ENCODE measurements at places on chromosomes 11 and 22. TPM values are rescaled to one million over a fixed set of nuclear protein-coding genes. Genes with fewer than 3 reads are reported as not detected.
A peak's percentile ranks its signal among the peaks of the same experiment; 100 is the strongest.

Gene UBASH3B
- total RNA-seq: 2.2 TPM

Gene PGR
- total RNA-seq: 10.3 TPM

Gene GUCY1A2
- 2.9 TPM for total RNA-seq

GRCh38 chr22:49453771-49454170 lies 373.9 kb downstream of the BRD1 start:
- H3K27me3 ChIP-seq: peaks cover 74% of the 10 kb centered on the region
- H3K4me1 ChIP-seq: no peaks in the 10 kb centered on the region
- H3K27ac ChIP-seq: no peak overlapping the region
- DNase-seq: no peak

DNA sequence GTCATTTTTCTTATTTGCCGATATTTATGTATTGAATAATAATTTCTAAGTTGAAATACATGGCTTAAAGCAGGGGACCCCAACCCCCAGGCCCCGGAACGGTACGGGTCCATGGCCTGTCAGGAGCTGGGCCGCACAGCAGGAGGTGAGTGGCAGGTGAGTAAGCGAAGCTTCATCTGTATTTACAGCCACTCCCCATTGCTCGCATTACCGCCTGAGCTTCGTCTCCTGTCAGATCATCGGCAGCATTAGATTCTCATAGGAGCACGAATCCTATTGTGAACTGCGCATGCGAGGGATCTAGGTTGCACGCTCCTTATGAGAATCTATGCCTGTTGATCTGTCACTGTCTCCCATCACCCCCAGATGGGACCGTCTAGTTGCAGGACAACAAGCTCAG lies 4.5 kb downstream of the ZMAT5 start:
- no peaks in the 10 kb centered on the region for H3K27me3 ChIP-seq
- H3K4me3 ChIP-seq: no peak overlapping the region
- DNase-seq: no peak
- H3K27ac ChIP-seq: no peak overlapping the region
- H3K4me1 ChIP-seq: peaks cover 11% of the 10 kb centered on the region
- H3K36me3 ChIP-seq: no peaks in the 10 kb centered on the region

DNA sequence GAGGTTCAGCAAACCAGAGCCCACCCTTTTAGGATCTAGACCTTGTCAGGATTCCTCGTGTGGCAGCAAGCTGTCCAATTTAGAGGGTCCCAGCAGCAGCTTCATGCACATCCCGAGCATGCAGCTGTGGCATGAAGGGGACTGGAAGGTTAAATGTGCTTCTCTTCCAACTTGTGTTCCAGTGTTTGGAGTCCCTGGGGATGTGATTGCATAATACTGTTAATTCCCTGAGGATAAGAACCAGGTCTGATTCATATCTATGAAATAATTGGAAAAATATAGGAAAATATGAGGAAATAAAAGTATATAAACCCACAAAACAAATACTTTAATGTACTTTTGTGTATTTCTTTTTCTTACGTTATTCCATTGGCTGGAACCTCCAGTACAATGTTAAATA lies 130.5 kb downstream of the MORC2 start:
- H3K4me1 ChIP-seq: no peaks in the 10 kb centered on the region
- H3K27me3 ChIP-seq: no peaks in the 10 kb centered on the region
- H3K36me3 ChIP-seq: no peaks in the 10 kb centered on the region
- no peak for DNase-seq

- no peak overlapping the region for H3K27ac ChIP-seq
- no peaks in the 10 kb centered on the region for H3K27me3 ChIP-seq
- H3K4me3 ChIP-seq: no peak overlapping the region
- peak; percentile 38 for DNase-seq
- no peaks in the 10 kb centered on the region for H3K36me3 ChIP-seq
Observed at GRCh38 chr11:69307421-69307820, 13.5 kb downstream of the MYEOV start.

DNA sequence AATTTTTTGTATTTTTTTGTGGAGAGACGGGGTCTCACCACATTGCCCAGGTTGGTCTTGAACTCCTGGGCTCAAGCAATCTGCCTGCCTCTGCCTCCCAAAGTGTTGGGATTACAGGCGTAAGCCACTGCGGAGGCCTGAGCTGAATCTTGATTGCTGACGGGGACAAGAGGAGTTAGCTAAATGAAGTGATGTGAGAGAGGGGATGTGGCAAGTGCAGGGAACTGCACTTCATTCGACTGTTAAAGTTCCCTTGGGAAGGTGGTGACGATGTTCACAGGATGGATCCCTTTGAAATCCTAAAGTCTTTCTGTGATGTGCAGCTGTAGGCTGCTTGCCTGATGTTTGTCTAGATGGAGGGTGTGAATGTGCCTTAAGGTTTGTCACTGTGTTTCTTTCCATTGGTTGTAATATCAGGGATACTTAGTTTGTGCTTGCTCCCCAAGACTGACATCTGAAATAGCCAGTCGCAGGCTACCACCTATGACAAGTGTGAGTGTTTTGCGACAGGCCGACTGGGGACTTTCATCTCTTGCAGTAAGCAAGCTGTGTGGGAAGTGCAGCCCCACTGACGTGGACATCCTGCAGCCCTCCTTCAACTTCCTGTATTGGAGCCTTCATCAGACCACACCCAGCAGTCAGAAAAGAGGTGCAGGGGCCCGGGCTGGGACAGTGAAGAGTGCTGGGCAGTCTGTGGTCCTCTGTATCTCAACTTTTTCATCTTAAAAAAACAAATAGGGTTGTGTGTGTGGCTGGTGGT lies 19.6 kb upstream of the CCDC134 start:
- H3K36me3 ChIP-seq: no peaks in the 10 kb centered on the region
- peak; percentile 78 for DNase-seq
- no peak overlapping the region for H3K27ac ChIP-seq
- no peaks in the 10 kb centered on the region for H3K4me1 ChIP-seq
- H3K27me3 ChIP-seq: no peaks in the 10 kb centered on the region
